ENCODE measurements at places on chromosomes 16 and 17.
A peak's percentile ranks its signal among the peaks of the same experiment; 100 is the strongest.

DNA sequence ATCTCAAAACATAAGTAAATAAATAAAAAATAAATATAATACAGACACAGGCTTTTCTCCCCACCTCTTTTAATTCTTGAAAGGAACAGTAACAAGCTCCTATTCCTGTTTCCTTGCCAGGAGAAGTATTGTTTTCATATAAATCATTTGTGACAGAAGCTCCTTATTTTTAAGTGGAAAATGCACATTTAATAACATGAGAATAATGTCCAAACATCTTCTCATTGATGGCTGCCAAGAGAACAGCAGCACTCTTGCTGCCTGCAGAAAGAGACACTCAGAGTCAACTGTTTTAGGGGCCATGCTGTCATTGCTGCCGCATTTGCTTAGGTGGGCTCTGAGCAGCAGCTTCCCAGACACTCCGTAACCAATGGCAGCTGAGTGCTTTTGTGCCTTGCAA, 580.1 kb downstream of the WWOX start:
- no peak for DNase-seq

- DNase-seq = no peak
Measured at GRCh38 chr17:16997514-16998429, 25.9 kb upstream of the TNFRSF13B start.

- DNase-seq = no peak
Measured at GRCh38 chr16:55273959-55274358, 50.0 kb upstream of the IRX6 start.

GRCh38 chr17:66863820-66864219, 28.9 kb downstream of the CACNG5 start:
- no peak for DNase-seq

GRCh38 chr17:16872351-16873173, 99.4 kb downstream of the TNFRSF13B start:
- no peak for DNase-seq

GRCh38 chr16:70692873-70693671, 7.2 kb upstream of the MTSS2 start:
- no peak for DNase-seq

GRCh38 chr16:89437251-89437987, 52.9 kb downstream of the ANKRD11 start:
- no peak for DNase-seq

- DNase-seq = no peak
Measured at GRCh38 chr17:71900621-71901229, 220.1 kb upstream of the SOX9 start.

- no peak for DNase-seq
Measured at GRCh38 chr17:18009609-18010420, 29.2 kb downstream of the ATPAF2 start.

GRCh38 chr17:41411072-41411840, 13.1 kb downstream of the KRT37 start:
- DNase-seq = no peak

DNA sequence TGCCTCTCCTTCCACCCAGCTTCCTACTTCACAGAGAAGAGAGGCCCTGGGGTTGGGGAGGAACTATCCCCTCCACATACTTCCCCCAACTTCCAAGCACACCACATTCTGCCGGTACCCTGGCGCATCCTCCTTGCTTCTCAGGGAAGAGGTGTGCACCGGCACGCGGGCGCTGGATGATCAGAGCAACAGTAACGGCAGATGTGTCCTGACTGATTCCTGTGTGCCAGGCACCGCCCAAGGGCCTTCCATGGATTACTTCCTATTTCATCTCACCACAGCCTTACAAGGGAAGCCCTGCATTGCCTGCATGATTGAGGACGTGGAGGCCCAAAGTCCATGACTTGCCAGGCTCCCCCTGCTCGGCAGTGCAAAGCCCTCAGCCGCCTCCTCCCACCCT, 21.1 kb upstream of the MLKL start:
- DNase-seq = no peak

GRCh38 chr17:43010667-43011308, 4.2 kb downstream of the IFI35 start:
- DNase-seq = no peak

GRCh38 chr17:3501344-3501743, 25.5 kb downstream of the ASPA start:
- no peak for DNase-seq

DNA sequence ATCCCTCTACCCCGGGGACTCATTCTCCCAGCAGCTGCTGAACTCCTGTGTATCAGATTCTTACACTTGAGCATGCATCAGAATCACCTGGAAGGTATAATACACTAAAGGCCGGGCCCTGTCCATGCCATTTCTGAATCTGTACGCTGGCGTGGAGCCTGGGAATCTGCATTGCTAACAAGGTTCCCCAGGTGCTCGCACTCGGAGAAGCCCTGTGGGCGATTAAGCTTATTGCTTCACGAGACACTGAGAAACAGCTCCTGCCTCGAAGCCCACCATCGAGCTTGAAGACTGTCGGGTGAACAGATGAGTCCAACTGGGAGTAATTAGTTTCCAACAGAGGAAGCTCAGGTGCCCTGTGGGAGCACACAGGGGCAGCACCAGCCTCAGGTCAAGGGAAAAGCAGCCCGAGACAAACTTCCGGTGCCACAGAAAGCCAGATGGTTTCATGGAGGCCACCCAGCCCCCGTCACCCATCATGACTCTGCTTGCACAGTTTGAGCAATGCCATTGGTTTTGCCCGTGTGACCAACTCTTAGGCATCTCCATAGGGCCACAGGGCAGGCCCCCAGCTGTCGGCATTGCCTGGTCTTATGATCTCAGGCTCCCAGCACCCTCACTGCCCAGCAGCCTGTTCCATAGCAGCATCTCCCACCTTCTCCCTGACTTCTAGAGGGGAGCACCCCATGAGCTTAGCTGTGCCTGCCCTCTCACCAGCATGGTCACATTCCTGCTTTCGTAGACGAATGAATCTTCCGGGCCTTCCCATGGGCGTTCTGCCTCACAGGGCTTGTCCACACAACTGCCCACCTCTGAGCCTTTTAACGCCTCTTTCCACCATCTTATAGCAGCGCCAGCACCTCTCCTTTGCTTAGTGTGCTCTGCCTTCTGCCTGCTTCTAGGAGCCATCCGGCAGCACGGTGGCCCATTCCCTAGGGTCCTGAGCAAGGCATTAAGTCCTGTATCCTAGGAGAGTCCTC, 10.9 kb downstream of the CTRB2 start:
- DNase-seq = no peak

DNA sequence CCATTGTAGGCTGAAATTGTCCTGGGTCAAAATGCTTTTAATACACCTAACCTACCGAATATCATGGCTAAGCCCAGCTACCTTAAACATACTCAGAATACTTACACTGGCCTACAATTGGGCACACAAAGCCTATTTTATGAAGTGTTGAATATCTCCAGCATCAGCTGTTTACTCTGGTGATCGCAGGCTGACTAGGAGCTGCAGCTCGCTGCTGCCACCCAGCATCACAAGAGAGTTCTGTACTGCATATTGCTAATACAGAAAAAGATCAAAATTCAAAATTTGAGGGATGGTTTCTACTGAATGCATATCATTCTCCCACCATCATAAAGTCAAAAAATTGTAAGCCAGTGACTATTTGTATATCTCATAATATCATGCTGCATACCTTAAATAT, 55.3 kb downstream of the ULK2 start:
- DNase-seq = no peak

DNA sequence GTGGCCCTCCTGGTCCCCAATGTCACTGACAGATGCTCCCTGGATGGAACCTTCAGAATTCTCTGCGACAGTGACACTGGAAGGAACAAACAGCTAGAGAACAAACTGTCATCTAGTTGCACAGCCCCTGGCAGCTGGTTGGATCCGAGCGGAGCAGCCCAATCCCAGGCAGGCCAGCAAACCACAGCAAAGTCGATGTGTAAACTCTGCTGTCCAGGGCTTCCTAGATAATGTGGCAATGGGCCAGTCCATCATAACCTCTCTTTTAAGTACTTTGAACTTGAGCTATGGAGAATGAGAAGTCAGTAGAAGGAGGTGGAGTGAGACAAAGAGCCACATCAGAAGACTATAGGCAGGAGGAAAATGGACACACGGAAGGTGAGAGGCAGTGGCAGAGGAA, 323.0 kb downstream of the CBLN1 start:
- DNase-seq = no peak

- DNase-seq = no peak
Measured at GRCh38 chr16:14117051-14117450, 45.9 kb downstream of the MRTFB start.

- no peak for DNase-seq
Measured at GRCh38 chr16:85728879-85729278, 22.0 kb downstream of the C16orf74 start.

DNA sequence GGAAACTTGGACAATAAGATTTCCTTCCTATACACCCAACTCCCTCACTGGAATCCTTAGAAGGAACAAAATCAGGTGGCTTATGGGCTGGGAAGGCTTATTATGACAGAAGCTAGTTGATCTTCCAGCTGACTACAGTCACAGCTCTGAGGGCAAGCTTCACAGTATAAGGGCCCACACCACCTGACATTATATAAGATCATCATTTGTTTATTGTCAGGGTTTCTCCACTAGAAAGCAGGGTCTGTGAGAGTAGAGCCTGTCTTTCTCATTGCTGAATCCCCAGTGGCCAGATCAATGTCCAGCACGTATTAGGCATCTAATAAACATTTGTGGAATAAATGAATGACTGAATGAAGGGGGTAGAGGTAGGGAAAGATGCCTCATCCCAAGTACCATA, 57.8 kb upstream of the PHOSPHO1 start:
- no peak for DNase-seq

DNA sequence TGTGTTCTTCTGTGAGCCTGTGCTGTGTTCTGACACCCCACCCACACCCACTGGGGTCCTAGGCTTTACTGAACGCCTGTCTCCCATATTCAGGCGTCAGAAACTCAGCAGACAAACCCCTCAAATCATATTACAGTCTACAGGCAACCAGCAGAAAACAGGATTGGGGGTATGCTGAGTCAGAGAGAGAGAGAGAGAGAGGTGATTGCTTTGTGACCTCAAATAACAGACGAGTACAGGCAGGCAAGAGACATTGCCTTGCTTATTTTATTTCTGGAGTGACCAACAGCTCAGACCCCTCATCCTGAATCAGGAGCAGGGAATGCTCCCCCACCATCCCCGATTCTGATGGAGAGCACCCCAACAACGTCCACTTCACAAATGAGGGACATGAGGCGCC, 473.9 kb downstream of the PMP22 start:
- DNase-seq = no peak

- DNase-seq = no peak
Measured at GRCh38 chr17:27579897-27580321, 51.1 kb upstream of the LGALS9 start.

- DNase-seq = peak; percentile 58
Measured at GRCh38 chr17:36722121-36722902, 120.9 kb downstream of the MRM1 start.

DNA sequence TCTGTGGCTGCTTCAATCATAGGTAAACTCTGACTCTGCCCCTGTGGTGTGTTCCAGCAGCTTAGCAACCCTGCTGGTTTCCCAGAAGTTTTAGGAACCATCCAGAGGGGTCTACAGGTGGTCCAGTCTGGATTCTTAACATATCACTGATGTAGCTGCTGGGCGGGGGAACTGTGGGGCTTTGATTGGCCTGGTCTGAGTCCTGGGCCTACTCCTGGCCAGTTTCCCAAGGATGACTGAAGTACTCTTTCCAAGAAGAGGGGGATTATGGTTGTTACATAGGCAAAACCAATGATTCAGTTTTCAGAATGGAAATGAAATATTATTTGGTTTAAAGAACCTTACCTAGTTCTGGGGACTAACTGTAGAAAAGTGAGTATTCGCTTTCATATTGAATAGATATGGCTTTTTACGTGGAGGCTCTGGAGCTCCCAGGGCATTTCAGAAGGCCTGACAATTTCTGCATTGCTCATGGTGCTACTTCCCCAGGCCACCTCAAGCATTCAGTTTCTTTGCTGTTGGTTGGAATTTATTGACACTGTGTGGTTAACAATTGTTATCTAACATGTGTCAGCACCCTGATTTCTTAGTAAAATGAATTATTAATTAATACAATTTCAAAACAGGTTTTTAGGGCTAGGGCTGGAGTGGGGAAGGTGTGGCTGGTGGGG, 38.4 kb downstream of the EPN2 start:
- no peak for DNase-seq

DNA sequence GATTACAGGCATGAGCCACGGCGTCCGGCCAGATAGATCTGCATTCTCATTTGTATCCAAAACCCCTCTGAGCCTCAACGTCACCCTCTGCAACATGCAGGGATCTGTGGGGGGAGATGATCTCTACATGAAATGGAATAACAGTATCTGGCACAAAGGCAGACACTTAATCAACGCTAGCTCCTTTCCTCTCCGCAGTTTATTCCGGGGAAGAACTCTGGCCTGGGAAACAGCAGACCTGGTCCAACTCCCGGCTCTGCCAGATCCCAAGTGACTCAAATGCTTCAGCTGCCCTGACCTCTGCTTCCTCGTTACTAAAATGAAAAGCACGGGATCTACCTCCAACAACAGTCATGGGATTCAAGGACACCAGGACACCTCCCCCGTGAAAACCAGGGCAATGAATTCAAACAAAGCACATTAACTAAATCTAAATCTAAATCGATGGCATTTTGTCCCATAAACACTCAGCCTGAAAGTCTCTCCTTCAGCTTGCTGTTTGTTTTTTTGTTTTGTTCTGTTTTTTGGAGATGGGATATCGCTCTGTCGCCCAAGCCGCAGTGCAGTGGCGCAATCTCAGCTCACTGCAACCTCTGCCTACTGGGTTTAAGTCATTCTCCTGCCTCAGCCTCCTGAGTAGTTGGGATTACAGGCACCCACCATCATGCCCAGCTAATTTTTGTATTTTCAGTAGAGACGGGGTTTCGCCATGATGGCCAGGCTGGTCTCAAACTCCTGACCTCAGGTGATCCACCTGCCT, 78.2 kb downstream of the NXN start:
- DNase-seq = no peak

GRCh38 chr17:79478051-79478461, 132.8 kb downstream of the RBFOX3 start:
- no peak for DNase-seq

- DNase-seq = no peak
Measured at GRCh38 chr17:81436294-81436849, 41.1 kb downstream of the BAHCC1 start.

DNA sequence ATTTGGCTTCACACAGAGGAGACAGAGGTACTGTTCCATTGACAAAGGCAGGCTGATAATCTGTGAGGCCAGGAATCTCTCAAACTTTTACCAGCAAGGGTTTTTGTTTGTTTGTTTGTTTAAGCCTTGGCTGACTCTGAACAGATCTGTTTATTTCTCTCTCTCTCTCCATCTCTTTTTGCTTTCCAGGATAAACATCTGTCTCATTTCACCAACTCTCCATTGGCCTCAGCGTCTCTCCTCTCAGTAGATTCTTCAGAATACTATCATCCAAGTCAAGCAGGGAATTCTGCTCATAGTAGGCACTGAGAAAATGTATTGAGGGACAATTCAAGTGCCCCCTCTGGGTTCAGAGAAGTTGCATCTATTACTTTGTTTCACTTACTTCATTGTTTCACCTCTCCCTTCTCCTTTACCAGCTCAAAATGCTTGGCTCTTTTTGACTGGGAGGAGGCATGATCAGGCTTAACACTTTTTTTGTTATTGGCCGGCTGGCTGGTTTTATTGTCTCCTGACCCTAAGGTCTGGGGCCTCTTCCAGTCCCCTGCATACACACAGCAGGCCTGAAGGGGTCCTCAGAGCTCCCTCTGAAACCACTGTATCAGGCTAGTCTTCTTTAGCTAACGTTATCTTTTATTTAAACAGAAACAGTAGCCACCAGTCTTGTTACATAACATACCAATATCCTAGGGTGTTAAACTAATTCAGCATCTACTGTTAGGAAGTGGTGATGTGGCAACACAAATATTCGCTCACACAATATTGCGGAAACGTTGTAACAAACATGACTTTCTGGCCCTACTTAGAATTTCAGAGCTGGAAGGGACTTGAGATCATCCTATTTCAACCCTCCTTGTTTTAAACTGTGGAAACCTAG, 2.0 kb upstream of the YPEL2 start:
- DNase-seq = peak; percentile 70

All from hematopoietic multipotent progenitor cell (in vitro differentiated cells).